CD4-positive, alpha-beta T cell treated with Interleukin-2 at 100 ng/mL for 4 hours (primary cell): ENCODE measurements at places on chromosomes 13 and 19.

DNA sequence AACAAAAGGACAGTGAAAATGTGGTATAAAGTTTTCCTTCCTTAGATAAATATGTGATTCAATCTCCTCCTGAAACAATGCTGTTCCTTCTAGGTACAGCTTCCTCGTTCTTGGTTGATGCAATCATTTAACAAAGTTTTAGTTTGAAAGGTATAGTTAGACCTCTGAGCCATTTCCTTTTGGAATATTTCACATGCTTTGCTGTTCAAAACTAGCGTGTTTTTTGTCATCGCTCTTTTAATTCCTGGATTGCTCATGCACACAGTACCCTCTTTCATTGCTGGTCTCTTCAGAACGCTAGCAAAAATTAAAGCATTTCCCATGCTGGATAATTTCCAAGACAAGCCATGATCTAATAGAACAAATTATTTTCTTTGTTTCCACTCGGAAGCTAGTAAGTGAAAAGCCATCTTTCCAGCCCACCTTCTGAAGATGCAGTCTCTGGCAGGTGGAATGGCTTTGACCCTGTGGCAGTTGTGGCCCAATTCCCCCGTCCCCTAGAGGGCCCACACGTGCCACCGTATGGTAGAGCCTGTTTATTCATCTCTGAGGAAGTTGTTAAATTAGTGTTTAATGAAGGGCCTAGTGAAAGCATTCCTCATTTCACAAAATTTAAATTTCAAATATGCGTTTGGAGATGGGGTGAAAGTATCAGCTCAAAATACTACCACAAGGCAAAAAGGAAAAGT, 1040.6 kb upstream of the SLC10A2 start:
- no peak for DNase-seq

DNA sequence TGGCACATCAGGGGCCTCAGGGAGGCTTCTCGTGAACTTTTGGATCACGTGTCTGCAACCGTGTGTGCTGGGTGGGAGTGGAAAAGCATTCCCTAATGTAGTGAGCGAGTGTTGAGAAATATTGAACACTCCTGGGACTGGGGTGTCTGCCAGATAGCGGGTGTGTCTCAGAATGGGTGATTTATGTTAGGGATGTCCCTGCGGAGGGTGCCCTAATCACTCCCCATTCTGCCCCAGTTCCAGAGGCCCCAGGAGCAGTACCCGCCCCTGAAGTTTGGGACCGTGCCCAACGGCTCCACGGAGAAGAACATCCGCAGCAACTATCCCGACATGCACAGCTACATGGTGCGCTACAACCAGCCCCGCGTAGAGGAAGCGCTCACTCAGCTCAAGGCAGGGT, 24.2 kb upstream of the GRWD1 start:
- DNase-seq: no peak

DNA sequence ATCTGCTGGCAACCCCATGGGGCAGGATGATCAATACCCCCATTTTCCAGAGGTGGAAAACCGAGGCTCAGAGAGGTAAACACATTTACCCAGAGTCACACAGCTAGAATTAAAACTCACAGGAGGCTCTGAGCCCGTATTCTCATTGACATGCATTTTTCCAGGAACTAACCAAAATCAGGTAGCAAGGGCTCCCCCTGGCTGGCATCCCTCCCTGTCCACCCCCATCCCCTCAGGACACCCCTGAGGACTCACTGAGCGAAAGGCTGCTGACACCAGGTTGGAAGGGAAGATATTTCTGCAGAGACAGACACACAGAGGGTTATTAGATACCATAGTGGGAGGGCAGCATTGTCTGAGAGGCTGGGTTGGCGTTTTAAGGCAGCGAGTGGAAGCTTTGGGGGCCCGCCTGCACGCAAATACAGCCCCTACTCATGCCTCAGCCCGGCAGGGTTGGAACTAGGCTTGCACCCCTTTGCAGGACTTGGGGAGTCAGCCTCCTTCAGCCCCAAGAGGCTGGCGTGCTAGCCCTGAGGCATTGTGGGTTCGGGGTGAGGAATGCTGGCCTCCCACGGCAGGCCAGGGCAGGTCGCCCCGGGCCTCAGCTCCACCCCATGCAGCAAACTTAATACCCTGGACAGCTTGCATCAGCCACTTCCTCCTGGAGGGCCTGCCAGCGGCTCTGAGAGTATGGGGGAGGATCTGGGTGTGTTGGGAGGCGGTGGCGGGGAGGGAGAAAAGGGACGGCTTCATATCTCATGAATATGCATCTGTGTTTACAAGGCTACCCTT, 3.9 kb downstream of the SLC1A5 start:
- peak; percentile 43 for DNase-seq

- no peak for DNase-seq
These were observed 15.2 kb upstream of the C1QTNF9B start for GRCh38 chr13:23912469-23912868.

DNA sequence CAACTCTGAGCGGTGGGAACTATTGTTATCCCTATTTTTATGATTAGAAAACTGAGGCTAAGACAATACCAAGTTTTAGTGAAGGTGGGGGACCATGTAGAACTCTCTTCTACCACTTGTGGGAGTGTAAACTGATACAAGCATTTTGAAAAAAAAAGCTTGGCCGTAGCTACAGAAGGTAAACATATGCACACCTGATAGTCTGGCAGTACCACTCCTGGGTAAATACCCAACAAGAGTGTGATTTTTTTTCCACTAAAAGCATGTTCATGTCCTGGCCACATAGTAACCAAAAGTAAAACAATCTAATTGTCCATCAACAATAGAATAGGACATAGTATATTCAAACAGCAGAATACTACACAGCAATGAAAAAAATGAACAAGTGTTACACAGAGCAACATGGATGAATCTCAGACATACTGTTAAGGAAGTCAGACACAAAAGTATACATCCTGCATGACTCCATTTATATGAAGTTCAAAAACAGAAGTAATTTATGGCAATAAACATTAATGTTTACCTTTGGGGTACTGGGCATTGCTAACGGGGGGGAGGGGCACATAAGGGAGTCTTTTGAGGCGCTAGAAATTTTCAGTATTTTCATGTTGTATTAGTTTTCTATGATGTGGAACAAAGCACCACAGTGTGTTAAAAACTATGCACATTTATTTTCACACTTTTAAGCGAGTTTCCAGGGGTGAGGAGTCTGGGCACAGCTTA, 6.4 kb upstream of the SPATA13 start:
- no peak for DNase-seq

DNA sequence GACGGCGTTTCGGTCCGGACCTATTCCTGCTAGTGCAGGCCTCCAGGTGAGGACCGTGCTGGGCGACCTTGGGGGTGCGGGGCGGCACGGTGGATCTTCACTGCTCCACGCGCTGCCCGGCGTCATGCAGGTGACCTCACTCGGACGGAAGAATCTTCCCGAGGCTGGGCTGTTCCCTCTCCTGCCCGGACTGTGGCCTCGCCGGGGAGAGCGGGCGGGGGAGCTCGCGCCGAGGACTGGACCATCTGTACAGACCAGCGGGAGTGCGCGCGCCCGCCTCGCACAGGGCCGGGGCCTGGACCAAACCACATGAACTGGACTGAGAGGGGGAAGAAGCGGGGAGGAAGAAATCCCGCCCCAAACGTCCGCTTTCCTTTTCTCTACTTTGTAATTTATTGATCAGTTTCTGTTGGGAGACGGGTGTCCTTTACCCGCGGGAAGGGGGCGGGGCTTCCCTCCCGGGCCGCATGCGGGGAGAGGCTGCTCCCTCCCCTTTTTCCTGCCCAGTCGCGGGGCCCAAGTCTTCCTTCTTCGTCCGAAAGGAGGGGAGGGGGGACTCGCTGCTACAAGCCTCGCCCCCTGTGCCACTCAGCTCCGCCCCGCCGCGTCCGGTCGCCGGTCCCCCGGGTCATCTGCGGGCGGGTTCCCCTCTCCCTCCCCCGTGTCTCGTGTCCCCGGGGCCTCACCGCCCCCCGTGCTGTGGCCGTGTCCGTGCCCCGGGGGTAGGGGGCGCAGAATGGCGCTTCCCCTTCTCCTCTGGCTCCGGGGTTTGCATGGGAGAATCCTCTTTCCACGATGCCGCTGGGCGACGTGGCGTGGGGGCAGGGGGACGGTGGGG, 4.9 kb downstream of the HRC start:
- peak; percentile 28 for DNase-seq

- DNase-seq: no peak
These were observed 28.7 kb downstream of the DHX34 start for GRCh38 chr19:47377801-47378200.

GRCh38 chr13:37775871-37776270, 93.7 kb downstream of the TRPC4 start:
- DNase-seq: no peak

GRCh38 chr13:98916403-98916802, 61.5 kb downstream of the DOCK9 start:
- no peak for DNase-seq

DNA sequence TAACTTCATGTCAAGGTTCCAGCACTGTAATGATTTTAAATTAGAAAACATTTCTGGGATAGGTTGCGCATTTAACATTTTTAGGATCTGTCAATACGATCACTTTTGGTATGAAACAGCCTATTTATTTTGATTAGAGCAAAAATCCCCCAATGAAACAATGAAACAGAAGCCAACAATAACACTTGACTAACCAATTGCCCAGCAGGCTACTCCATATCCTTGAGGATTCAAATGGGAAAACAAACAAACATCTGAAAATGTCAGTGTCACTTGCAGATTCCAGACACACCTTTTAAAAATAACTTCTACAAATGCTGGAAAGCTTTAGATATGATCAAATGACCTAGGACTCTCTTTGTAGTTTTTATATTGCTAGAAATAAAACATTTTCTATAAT, 1412.5 kb upstream of the PRR20A start:
- no peak for DNase-seq

DNA sequence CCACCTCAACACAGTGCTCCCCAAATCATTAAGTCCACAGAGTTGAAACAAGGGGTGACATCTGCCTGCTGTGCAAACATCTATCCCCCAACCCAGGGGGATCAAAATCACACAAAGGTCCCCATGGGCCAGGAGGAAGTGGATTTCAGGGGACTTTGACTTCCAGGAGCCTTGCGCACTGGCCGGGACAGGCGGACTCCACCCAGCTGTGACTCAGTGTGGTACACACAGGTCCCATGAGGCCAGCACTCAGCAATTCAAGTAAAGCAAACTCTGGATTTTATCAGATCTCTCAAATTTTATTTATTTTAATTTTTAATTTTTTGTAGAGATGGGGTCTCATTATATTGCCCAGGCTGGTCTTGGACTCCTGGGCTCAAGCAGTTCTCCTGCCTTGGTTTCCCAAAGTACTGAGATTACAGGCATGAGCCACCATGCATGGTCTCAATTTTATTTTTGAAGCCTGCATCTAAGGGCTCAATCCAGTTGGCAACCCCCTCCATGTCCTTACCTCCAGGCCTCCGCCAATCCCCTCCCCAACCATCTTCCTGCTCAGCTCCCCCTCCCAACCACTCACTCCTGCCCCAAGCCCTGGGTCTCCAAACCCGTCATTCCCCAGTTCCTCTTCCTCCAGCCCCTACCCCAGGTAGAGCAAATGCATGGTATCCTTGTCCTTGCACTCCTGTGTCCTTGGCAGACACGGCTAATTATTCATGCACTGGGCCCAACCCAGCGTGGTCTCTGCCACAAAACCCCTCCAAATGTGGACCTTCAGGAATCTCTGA, 18.2 kb downstream of the ARHGAP33 start:
- no peak for DNase-seq
